SJCRH30 (cell line): ENCODE measurements at places on chromosomes 16 and 17.

- no peak for DNase-seq
Measured at GRCh38 chr17:83123896-83124801, 44.7 kb downstream of the METRNL start.

DNA sequence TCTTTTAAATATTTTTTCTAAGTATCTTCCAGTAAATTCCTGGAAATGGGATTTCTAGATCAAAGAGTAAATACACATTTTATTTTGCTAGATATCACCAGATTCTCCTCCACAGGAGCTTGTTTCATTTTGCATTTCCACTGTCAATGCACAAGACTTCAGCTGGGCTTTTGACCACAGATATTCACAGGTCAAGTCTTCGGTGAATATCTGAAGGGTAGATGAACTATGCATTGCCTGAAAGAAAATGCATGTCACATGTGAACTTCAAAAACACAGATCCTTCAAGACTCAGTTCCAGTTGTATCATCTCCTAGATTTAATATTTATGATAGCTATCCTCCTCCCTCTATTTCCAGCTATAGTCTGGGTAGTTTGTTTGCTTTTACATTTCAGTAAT, 963.6 kb upstream of the GOT2 start:
- DNase-seq: peak; percentile 3

DNA sequence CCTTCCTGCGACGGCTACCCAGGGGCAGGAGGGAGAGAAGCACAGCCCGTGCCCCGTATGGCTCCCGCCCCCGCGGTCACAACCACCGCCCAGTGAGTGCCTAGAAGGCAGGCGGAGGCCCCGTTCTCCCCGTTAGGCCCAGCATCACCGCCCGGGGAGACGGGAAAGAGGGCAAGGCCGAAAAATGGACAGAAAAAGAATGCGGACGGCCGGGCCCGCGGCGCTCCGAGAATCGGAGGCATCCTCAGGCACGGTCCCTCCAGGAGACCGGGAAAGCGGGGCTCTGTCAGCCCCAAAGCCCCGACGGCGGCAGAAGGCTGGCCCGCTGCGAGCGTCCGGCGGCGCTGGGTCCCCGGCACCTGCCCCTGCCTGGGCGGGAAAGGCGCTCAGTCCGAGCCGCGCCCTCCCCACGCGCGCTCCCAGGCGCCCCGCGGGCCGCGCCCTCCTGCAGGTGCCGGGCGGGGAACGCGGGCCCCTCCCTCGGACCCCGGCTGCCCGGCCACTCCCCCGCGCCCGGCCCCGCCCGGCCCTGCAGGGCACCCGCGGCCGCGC, 407 bp downstream of the MCRIP1 start:
- no peak for DNase-seq

- no peak for DNase-seq
Measured at GRCh38 chr16:82638095-82638798, 11.5 kb downstream of the CDH13 start.
